ENCODE measurements at places on chromosomes 3 and 15.

DNA sequence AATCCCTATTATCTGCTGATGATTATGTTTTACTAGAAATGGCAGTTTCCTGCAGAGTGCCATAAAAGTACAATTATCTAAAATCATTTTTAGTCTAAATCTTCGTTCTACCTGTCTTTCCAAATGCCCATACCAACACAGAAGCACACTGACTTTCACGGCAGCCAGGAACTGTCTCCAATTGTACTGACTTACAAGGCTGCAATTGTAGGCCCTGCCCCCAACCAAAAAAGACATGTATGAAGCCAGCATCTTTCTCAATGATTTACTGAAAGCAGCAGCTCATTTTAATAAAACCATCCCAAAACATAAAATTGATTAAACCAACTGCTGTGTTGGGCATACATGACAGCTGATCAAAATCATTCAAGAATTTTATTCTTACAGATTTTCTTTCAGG, 119.0 kb downstream of the TBC1D5 start:
- no peak for DNase-seq

GRCh38 chr3:49294343-49294742, 17.3 kb upstream of the C3orf62 start:
- DNase-seq = no peak

DNA sequence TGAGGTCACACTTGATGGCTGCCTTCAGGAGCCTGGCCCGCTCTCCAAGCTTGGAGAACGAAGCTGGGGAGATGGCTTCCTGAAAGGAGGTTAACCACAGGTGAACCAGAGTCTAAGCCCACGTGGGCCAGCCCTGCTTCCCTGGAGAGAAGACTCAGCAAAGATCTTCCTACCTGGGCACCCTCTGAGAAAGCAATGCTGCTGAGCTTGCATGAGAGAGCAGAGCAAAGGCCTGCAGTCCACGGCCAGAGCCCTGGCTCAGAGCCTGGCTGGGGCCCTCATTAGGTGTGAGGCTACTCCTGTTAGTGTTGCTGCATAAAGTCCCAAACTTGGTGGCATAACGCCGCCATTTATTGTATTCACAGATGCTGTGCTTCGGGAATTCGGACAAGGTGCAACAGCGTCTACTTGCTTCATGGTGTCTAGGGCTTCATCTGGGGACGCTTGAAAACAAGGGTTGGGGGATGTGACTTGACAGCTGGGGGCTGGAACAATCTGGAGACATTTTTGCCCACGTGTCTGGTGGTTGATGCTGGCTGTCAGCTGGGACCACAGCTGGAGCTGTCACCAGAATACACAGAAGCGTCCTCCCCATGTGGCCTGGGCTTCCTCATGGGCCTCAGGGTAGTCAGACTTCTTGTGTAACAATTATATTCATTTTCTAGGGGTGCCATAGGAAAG, 87.9 kb upstream of the MEF2A start:
- DNase-seq = no peak

GRCh38 chr3:65575376-65575840, 463.3 kb downstream of the MAGI1 start:
- no peak for DNase-seq

GRCh38 chr15:75107908-75108838, 84.8 kb downstream of the PPCDC start:
- DNase-seq = peak; percentile 93

GRCh38 chr3:56915966-56916586, 114.3 kb upstream of the ARHGEF3 start:
- peak; percentile 75 for DNase-seq
